ENCODE measurements at places on chromosomes 12 and 14. TPM values are rescaled to one million over a fixed set of nuclear protein-coding genes. Genes with fewer than 3 reads are reported as not detected.

DNA sequence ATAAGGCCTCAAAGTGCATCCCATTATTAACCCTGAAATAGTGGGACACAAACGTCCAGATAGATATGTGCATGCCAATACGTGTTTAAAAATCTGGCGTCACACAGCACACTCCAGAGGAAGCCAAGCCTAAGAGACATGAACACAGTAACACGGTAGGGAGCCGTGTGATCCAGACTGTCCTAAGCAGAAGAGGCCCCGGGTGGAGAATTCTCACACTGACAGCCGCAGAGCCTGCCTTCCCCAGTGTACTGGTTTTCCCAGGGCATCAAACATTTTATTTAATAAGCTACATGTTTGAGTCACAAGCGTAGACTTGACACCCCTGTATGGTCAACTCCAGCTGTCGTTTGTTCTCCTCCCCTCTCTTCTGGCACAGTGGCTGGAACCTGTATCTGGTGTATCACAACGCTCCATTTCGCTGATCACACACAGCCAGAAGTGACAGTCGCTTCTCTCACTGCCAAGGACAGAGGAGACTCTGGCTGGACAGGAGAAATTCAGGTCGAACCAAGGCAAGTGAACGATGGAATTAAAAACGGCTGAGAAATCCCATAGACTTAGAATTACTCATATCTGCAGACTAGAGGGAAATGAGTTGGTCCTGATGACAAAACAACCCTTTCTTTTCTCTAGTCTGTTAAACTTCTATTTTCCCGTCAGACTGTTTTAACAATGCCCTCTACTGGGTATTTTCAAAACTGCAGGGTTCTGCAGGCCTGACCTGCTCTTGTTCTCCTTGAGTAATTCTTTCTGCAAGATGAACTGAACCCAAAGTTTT is 359.9 kb downstream of the RGS6 start:
- no peak for DNase-seq

GRCh38 chr14:105450864-105451720 is 23.5 kb upstream of the CRIP2 start:
- no peak for DNase-seq

- no peak for DNase-seq
Observed at GRCh38 chr14:92496191-92496857, 17.3 kb upstream of the RIN3 start.

DNA sequence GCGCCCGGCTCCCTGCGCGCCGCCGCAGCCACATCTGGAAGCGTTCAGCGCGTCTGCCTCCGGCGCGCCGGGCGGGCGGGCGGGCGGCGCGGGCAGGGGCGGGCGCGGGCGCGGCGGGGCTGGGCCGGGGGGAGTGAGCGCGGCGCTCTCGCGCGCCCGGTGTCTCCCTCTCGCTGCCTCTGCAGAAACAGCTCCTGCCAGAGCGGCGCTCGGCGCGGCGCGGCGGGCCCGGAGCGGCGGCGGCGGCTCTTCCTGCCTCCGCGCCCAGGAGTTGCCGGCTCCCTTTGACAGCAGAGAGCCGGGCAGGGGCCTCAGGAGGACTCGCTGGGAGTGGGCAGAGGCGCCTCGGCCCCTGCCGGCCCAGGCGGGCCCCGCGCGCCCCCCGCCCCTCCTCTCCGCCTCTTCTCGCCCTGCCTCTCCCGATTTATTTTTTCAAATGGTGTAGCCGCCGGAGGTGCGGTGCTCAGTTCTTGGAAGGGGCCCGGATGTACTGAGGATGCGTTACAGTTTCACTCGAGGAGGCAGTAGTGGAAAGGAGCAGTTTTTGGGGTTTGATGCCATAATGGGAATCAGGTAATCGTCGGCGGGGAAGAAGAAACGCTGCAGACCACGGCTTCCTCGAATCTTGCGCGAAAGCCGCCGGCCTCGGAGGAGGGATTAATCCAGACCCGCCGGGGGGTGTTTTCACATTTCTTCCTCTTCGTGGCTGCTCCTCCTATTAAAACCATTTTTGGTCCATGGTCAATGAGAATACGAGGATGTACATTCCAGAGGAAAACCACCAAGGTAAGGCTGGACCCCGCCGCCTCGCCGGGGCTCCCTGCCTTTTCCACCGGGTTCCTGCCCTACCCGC is at the start of gene CACNA1C:
CACNA1C (plus strand) TSS at position 162 of the 853 bp plus-strand sequence; CDS start at position 738, 576 bp downstream.
- DNase-seq: no peak

GRCh38 chr14:54225457-54226060 is 171.2 kb upstream of the CDKN3 start:
- DNase-seq: no peak

DNA sequence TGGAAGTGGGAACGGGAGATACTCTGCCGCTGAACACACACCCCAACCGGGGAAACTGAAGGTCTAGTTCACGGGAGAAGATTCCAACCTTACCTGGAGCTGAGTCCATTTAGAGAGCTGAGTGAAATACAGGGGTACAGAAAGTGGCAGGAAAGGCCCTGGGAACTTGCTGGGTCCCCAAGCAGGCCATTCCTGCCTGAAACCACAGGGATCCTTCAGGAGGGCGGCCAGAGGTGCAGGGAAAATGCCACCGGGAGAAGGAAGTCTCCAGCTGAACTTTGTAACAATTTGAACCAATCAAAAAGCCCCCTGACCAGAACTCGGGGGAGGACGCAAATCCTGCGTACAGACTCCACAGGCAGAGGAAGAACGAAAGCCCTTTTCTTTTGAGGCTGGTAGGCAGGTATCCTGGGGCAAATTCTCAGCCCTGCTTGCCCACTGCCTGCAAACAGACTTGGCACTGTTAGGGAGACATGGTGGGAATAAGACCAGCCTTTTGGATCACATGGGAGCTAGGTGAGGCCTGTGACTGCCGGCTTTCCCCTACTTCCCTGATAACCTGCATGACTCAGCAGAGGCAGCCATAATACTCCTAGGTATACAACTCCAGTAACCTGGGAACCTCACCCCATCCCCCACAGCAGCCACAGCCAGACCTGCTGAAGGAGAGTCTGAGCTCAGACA is 170.9 kb downstream of the SEC23A start:
- DNase-seq: no peak

GRCh38 chr14:22566845-22567244 is 22.2 kb downstream of the DAD1 start:
- no peak for DNase-seq

DNA sequence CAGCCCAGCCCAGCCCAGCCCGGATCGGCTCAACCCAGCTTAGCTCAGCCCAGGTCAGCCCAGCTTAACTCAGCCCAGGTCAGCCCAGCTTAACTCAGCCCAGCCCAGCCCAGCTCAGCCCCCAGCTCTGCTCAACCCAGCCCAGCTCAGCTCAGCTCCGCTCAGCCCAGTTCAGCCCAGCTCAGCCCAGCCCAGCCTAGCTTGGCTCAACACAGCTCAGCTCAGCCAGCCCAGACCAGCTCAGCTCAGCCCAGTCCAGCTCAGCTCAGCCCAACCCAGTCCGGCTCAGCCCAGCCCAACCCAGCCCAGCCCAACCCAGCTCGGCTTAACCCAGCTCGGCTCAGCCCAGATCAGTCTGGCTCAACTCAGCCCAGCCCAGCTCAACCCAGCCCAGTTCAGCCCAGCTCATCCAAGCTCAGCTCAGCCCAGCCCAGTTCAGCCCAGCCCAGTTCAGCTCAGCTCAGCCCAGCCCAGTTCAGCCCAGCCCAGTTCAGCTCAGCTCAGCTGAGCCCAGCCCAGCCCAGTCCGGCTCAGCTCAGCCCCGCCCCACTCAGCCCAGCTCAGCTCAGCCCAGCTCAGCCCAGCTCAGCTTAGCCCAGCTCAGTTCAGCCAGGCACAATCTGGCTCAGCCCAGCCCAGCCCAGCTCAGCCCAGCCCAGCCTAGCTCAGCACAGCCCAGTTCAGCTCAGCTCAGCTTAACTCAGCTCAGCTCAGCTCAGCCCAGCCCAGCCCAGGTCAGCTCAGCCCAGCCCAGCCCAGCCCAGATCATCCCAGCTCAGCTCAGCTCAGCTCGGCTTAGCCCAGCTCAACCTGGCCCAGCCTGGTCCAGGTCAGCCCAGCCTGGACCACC is 331.7 kb downstream of the TMEM121 start:
- DNase-seq: no peak

DNA sequence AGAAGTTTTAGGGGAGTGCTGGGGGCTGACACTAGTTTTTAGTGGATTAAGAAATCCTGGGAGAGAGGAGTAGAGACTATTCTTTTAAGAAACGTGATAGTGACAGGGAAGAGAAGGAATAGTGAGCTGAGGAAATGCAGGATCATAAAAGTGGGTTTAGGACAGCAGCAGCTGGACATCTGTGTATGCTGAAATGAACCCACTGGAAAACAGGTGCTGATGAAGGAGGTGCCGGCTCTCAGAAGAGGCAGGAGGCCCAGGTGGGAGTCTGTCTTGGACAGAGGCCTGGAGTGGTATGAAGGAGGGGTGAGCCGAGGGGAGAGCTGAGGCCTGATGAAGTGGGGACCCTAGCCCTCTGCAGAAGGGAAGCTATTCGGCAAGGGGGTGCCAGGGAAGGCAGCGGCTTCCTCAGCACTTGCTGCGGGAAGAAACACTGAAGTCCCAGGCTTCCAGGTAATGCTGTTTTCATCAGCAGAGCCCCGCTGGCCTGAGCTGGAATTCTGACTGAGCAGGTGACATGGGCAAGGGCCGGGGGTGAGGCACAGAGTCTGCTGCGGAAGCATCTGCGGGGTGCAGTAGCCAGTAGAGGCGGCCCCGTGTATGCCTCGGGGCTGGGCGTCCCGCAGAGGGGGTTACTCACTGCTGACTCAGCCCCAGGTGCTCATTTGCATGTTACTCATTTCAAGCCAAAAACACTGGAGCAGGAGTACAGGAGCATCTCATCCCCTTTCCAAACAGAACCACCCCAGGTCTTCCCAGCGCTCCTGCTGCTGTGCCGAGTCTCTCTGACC is 89.7 kb downstream of the TMCC3 start:
- DNase-seq: no peak

- no peak for DNase-seq
Observed at GRCh38 chr12:120439646-120440247, 1.8 kb downstream of the COX6A1 start.

GRCh38 chr12:65810036-65810435 is 14.2 kb upstream of the HMGA2 start:
- no peak for DNase-seq

DNA sequence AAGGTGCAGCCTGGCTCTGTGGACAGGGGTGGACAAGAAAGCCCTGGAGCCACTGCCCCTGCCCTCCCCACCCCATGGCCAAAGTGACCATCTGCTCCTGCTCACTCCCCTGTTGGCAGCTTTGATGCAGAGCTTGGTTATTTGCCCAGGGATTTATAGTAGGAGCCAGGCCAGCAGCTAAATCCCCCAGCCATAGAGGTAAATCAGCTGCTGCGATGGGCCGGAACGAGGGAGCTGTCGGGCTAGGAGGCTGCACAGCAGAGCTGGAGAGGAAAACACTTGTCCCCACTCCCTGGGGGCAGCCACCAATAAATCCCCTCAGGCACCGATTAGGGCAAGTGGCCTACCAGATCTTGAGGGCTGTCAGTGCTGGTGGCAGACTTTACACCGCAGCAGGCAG is 26.0 kb downstream of the SMUG1 start:
- DNase-seq: no peak

- DNase-seq: no peak
Observed at GRCh38 chr12:6606331-6607131, 648 bp downstream of the CHD4 start.

GRCh38 chr12:70661466-70662161 is 24.4 kb upstream of the PTPRB start:
- no peak for DNase-seq

DNA sequence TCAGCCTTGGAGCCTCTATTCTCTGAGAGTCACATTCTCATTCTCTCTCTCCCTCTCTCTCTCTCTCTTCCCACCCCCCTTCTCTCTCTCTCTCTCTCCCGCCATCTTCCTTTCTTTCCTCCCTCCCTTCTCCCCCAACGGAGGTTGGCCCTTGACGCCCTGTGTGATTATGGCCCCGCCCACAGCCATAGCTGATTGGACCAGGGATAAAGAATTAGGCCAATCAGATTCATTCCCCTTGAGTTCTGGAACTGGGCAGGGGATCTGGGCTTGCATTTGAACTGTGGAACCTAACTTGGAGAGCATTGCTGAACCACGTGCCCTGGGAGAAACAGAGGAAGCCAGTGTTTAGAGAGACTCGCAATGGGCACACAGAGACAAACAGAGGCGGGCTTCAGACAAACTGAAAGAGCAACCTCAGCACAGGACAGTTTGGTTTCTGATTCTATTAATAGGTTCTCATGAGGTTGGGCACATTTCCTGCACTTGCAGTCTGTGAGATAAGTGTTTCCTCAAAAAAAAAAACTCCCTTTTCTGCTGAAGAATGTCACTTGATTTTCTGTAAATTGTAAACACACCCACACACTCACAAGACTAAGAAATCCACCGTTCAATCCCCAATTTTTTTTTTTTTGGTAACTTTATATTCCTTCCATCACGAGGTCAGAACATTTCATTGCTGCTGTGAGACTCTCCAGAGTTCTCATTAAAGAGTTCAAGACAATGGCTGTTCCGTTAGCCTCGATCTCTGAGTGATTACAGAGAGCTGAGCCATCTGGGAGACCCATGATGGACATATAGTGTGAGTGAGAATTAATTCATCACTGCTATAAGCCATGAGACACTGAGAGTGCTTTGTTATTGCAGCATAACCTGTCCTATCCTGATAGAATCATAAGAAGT is 3.5 kb upstream of the P2RX7 start:
- DNase-seq: no peak

CMTM5 gene
- not detected for total RNA-seq

PPFIA2 gene
- total RNA-seq: 5.2 TPM

BCL2L14 gene
- not detected for total RNA-seq

KRT82 gene
- total RNA-seq: not detected

MSRB3 gene
- total RNA-seq: 52.5 TPM

COPS7A gene
- 35.4 TPM for total RNA-seq

GALNT16 gene
- total RNA-seq: 5.2 TPM

IL31 gene
- total RNA-seq: not detected

PRIMA1 gene
- 6.1 TPM for total RNA-seq

IGFBP6 gene
- 684 TPM for total RNA-seq

NXPH4 gene
- 3.2 TPM for total RNA-seq

RNASE4 gene
- total RNA-seq: 132 TPM
